GM12891 (cell line): ENCODE measurements at places on chromosomes 7 and 10.

DNA sequence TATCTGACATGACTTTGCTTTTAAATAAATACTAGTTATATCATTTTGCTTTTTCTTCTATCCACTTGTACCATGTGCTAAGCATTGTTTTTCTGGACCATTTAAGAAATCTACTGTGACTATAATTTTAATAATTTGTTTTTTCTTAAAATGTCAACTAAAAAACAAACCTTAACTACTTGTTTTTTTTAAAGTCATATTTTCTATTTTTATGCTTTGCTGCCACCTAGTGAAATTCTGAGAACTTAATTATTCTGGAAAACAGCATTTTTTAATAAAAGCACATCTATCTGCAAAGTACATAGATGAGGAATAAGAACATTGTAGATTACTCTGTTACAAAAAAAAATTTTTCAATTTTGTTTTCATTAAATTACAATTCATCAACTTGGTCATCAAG is 47.4 kb downstream of the ORC5 start:
- DNase-seq = no peak

DNA sequence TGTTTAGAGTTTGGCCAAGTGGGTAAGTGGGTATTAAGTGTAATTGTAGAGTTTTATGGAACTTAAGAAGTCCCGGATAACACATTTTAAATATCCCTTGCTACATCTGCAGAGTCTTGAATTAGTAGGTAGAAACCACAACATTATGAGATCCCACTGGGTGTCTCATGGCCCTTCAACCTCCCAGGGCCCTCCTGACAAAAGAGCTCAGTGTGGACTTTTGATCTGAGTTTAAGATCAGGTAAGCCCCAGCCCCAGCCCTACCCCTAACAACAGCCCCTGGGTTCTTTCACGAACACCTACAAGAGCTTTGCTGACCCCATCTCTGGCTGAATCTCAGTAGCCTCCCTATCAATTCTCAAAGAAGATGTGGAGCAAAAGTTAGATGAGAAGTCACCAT is 65.4 kb upstream of the STK17A start:
- no peak for DNase-seq

DNA sequence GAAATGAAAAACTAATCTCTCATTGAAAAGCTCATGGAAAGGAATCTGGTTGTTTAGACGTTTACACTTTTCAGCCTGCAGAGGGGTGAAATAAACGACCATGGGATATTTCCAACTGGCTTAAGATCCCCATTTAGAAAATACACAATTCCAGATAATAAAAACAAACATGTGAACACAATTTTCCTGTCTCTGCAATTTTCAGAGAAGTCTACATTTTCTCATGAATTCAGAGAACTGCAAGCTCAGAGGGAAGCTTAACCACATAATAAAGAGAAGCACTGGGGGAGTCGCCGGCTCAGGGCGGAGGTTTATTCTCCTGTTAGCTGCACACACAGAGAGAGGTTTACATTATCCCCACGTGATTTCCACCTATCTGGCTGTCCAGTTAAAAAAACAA is 215.2 kb downstream of the FANK1 start:
- DNase-seq = no peak

GRCh38 chr10:74079936-74080590 is 70.6 kb downstream of the AP3M1 start:
- DNase-seq = no peak

DNA sequence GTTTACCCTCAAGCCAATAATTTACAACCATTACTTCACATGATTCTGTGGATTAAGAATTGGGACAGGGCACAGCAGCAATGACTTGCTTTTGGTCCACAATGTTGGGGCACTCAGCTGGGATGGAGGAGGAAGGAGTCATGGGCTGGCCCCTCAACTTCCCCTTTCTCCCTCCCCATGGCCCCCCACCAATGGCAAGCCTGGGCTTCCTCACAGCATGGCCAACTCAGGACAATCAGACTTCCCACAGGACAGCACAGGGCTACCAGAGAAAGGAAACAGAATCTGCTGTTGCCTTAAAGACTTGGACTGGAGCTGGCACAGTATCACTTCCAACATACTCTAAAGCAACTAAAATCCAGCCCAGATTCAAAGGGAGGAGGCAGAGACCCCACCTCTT is 160.7 kb downstream of the PTPN20 start:
- DNase-seq = no peak

- DNase-seq = no peak
Observed at GRCh38 chr10:44393834-44394547, 9.1 kb upstream of the CXCL12 start.

DNA sequence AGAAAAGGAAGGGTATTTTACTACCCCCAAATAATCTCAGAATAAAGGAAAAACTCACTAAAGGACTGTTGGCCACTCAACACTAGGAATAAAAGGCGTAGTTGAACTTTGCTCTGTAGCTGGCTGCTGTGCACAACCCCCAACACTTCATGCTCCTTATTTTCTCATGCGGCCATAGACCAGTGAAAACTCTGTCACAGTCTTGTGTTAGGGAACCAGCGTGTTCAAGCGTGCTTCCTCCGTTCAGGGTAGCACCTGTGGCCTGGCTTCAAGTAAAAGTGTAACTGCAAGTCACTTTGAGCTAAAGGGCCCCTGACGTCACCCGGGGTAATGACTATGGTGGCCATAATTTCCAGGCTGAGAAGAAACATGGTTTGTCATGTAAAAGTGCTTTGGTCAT is 27.0 kb downstream of the BLNK start:
- DNase-seq = peak; percentile 37

- DNase-seq = no peak
Observed at GRCh38 chr7:5255832-5256231, 26.9 kb upstream of the SLC29A4 start.

DNA sequence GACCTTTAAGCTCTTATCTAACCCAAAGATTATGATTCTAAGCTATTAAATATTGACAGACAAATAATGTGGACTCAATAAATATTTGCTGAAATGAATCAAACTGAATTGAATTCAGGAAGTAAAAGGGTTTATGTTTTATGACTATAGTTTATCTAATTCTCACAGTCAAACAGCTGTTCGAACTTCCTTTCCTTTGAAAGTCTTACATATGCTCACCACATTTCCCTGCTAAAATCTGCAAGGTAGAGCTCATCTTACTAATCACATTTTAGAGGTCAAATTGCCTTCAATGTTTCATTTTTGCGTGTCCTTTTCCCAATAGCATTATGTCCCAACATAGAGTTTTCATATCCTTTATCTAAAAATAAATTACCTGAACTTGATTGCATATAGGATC is 154.9 kb upstream of the PPP1R3A start:
- DNase-seq = no peak

DNA sequence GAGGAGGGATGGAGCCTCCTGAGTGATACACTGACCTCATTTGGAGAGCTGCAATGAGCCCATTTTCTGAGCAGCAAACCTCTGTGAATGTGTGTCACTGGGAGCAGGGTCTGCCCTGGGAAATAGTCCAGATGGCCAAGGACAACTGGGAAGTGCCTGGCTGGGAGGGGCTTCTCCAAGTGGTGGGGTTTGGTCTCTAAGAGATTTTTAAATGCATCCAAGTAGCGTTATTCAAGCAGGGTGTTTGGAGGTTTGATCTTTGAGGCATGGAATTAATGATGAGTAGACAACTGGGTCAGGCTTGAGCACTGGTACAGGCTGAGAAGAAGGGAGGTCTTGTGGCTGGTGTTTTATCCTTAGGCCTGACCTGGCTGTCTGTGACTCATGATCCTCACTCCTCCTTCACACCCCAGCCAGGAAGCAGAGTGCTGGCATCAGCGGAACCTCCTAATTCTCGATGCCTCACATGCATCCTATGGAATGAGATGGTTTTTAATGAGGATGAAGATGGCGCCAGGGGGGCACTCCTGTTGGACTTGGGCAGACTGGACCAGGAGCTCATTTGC is 3.3 kb downstream of the GOLGA7B start:
- no peak for DNase-seq

GRCh38 chr7:80088705-80089104 is 45.9 kb upstream of the GNAI1 start:
- DNase-seq = no peak

DNA sequence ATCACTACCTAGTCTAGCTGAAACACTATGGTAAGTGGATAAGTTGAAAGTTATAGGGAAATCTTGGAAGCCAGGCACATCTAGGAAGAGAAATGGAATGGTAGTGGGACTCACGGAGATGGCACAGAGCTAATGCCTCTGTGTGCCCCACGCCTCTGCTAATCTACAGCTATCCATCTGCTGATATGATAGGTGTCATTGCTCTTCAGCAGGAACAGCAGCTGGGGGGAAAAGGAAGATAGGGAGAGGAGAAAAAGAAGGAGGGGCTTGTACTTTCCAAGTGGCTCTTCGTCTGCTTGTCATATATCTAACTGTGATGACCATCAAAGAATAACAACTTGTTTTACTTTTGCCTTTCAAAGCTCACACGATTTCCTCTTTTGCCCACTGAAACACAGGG is 1199.1 kb upstream of the SORCS1 start:
- DNase-seq = no peak

DNA sequence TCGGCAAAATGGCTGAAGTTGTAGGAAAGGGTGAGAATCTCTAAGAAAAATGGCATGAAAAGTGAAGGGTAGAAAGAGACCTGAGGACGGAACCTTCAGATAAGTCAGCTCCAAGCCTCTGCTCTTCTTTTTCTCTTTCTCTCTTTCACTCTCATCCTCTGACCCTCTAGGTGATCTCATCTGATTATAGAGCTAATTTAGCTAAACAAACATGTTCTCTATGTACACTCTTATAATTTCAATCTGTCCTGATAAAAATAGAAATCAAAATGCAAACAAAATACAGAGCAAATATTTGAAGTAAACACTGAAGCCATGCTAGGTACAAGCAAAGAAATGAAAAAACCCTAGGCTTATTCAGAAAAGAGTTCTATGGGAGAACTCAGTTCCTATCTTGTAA is 14.4 kb upstream of the CUBN start:
- DNase-seq = no peak

DNA sequence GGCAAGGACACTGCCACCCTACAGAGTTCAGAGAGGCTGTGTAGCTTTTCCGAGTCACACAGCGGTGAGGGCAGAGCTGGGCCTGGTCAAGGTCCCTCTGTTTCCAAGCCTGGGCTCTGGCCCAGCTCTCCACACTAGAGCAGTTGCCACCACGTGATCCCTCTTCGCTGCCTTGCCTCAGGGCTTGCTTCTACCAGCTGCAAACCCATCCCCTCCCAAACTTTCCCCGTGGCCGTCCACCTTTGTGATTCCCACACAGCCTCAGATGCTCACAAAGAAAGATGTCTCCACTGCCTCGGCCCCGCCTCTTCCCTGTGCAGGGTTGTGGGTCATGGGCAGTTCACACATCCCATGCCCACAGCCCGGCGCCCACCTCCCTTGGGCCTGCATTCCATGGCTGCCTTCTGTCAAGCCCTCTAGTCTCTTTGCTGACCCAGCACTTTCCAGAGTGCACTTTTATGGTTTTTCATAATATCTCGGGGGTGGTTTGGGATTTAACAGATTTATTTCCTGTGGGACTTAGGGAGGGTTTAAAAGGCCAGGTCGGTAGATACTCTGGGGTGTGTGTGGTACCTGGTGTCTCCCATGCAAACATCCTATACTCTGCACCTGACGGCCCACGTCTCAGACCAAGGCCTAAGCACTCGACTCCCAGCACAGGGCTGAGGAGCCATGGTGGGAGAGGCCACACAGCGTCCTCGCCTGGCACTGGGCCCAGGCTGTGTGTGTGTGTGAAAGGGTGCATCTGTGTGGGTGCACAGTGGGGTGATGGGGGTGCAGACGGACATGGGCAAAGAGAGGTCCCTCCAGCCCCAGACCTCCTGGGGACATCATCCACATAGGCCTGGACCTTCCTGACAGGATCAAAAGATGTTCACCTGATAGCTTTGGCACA is 59.6 kb downstream of the PKD1L1 start:
- no peak for DNase-seq

DNA sequence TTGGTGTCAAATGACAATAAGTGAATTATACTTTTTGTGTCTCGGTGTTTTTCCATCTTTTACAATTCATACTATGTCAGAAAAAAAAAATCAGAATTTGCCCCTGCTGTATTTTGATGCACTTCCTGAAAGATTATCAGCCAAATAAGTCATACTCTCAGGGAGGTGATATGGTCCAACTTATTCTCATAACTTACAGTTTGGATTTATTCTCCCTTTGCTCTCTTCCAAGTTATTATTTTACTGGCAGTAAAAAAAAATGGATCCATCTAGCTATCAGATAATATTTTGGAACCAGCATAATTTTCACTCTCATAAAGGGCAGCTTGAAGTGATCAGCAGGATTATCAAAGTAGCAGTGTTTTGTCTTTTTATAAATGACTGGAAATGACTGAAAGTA is 337.1 kb downstream of the BMPER start:
- DNase-seq = no peak

DNA sequence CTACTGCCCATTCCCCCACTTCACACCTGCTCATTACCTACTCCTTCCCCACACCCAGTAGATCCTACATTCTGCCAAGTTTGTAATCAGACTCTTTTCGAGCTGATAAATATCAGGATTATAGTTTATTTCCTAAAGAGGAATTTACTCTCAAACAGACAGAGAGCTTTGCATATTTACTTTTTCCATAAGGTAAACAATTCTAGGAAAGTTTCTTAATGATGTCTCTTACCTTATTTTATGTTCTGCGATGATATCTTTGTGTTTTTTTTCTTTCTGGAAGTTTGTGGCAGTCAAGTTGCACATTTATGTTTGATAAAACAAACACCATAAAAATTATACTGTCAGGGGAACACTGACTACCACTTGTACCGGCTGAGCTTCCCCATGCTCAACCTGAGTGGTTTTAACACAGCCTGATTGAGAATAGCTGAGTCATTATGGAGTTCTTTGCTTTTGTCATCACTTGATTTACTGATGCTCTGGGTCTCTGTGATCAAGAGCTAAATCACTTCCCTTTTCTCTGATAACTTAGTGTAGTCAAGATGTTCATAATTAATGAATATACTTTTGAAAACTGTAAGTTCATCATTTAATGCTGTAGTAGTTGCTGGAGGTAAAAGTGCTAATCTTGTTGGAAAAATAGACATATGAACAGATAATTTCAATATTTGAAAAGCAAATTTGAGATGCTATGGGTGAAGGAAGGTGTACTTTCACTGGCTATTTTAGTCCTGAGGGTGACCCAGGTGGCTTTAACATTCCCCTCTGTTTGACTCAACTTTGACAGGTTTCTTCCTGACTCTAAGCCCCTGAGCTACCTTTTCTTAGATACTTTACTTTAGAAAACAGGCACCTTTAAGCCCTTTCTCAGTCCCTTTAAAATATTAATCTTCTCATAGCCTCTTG is 1034.5 kb upstream of the LRRTM3 start:
- no peak for DNase-seq

- no peak for DNase-seq
Observed at GRCh38 chr10:61323726-61324125, 129.5 kb downstream of the TMEM26 start.

DNA sequence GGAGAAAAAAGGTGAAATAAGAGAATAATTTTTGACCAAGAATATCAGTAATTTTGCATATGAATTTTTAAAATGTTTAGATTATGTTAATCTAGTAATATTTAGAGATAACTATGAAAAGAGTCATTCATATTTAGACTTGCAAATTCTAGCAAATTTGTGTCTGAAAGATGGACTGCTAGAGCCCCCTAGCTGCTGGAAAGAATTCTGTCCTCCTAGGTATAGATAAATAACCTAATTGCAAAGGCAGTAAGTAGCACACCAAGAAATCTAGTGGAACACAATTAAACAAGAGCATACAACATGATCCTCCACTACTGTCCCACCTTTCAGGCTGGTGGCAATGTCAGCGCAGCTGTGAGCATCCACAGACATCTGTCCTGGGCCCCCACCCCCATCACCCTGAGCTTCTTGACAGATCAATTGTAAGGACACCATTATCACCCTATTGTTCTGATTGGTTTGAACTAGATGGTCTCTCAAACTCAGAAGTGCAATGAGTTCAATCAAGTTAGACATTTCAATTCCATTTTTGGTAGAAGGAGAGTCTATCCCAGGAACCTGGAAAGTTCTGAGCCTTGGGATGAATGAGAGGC is 15.0 kb upstream of the GFRA1 start:
- no peak for DNase-seq
